ENCODE measurements at places on chromosomes 6 and 20.

- DNase-seq: no peak
- no peaks in the 10 kb centered on the region for H3K4me1 ChIP-seq
- no peaks in the 10 kb centered on the region for H3K36me3 ChIP-seq
- no peak overlapping the region for H3K4me3 ChIP-seq
- H3K27ac ChIP-seq: no peak overlapping the region
- no peaks in the 10 kb centered on the region for H3K27me3 ChIP-seq
Observed at GRCh38 chr6:128067446-128068118, 166.7 kb upstream of the THEMIS start.

DNA sequence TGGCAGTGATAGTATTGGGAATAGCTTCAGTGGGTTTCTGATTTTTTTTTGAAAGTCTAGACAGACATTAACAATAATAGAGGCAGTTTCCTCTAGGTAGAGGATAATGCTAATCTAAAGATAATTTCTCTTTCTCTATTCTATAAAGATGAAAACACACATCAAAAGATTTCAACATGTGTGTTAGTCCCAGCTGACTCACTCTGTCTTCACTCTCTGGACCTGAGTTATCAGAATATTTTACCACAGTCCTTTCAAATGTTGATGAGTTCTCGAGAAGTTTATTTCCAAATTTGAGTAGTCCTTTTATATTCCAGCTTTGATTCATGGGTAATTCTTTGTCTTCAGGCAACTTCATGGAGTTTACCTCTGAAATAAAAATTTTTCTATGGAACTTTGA is 17.1 kb downstream of the RPRD1B start:
- H3K36me3 ChIP-seq: peaks cover 20% of the 10 kb centered on the region
- no peaks in the 10 kb centered on the region for H3K27me3 ChIP-seq
- H3K4me1 ChIP-seq: peaks cover 3% of the 10 kb centered on the region
- H3K4me3 ChIP-seq: no peak overlapping the region
- DNase-seq: no peak

- H3K4me1 ChIP-seq: peaks cover 86% of the 10 kb centered on the region
- no peak for DNase-seq
- no peaks in the 10 kb centered on the region for H3K27me3 ChIP-seq
Observed at GRCh38 chr20:44649126-44649525, 2.4 kb downstream of the ADA start.

GRCh38 chr20:5691918-5692618 is 58.1 kb upstream of the SHLD1 start:
- no peak for DNase-seq
- peaks cover 14% of the 10 kb centered on the region for H3K4me1 ChIP-seq
- no peak overlapping the region for H3K4me3 ChIP-seq
- H3K27me3 ChIP-seq: no peaks in the 10 kb centered on the region
- no peaks in the 10 kb centered on the region for H3K36me3 ChIP-seq

DNA sequence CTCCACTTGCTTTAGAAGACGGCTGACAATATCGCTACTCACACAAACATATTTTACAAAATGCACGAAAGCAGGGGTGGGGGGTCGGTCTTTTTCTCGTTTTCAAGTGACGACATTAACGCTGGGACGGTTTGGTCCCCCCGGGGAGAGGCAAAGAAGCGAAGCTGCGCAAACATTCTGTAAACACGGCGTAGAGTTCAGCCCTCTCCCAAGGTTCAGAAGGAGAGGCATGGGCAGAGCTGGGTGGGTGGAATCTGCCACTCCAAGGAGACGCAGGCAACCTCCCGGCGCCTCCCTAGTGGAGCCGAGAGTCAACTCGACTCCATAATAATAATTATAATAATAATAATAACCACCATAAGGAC is 2.4 kb downstream of the NKX2-2 start:
- H3K27ac ChIP-seq: no peak overlapping the region
- DNase-seq: no peak
- peaks cover 4% of the 10 kb centered on the region for H3K27me3 ChIP-seq
- H3K36me3 ChIP-seq: no peaks in the 10 kb centered on the region

- DNase-seq: no peak
- peaks cover 12% of the 10 kb centered on the region for H3K36me3 ChIP-seq
- H3K4me1 ChIP-seq: no peaks in the 10 kb centered on the region
- H3K4me3 ChIP-seq: no peak overlapping the region
Observed at GRCh38 chr6:110221738-110222137, 41.5 kb downstream of the CDC40 start.

- DNase-seq: peak; percentile 50
- H3K27ac ChIP-seq: no peak overlapping the region
- H3K27me3 ChIP-seq: no peaks in the 10 kb centered on the region
- H3K4me1 ChIP-seq: peaks cover 14% of the 10 kb centered on the region
Observed at GRCh38 chr20:12171923-12172524, 254.3 kb downstream of the BTBD3 start.

Data from common myeloid progenitor, CD34-positive (primary cell).